ENCODE measurements at places on chromosomes 16 and 17.

- DNase-seq = no peak
Observed at GRCh38 chr17:61155590-61156237, 243.9 kb upstream of the TBX2 start.

- DNase-seq = no peak
Observed at GRCh38 chr16:17945080-17945601, 391.4 kb downstream of the NPIPA8 start.

DNA sequence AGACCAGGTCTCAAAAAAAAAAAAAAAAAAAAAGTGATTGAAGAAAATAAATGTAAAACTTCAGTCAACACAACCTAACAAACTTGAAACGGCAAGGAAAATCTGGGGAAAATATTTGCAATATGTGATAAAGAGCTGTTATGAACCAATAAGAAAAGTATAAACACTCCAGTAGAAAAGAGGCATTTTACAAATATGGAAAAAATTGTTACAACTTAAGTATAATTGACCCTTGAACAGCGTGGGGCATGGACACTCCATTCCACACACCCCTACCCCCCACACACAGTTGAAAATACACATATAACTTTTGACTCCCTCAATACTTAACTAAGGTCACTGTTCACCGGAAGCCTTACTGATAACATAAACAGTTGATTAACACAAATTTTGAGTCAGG lies 20.7 kb downstream of the MFSD11 start:
- DNase-seq = no peak

- DNase-seq = no peak
Observed at GRCh38 chr16:535446-536405, 8.2 kb downstream of the CAPN15 start.

- no peak for DNase-seq
Observed at GRCh38 chr16:78175287-78175686, 75.8 kb downstream of the WWOX start.

DNA sequence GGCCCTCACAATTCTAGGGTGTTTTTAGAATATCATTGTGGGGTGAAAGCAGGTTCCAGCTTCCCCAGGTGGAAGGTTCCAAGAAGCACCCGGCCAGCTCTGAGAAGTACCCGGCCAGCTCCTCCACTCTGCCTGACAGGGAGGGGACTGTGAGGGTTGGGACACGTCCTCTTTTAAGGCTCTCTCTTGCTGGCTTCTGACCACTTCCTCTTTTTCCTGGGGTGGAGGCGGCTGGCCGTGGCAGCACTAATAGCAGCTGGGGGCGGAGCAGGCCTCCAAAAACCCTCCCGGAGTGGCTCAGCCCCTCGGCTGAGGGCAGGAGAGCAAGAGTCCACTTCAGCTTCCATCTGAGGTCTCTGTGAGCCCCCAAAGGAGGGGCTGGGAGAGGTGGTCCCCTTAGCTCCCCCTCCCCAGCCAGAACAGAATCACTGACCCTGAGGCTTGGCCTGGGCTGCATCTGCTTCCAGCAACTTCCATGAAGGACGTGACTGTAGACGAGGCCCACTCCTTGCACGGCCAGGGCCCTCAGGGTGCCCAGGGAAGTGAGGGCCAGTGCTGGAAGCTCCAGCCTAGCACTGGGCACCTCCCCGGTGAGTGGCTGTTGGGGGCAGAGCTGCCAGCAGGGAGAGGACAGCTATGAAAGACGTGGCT lies 26.7 kb upstream of the PLCG2 start:
- DNase-seq = no peak

GRCh38 chr16:24116989-24117388 lies 139.1 kb upstream of the CACNG3 start:
- DNase-seq = no peak

DNA sequence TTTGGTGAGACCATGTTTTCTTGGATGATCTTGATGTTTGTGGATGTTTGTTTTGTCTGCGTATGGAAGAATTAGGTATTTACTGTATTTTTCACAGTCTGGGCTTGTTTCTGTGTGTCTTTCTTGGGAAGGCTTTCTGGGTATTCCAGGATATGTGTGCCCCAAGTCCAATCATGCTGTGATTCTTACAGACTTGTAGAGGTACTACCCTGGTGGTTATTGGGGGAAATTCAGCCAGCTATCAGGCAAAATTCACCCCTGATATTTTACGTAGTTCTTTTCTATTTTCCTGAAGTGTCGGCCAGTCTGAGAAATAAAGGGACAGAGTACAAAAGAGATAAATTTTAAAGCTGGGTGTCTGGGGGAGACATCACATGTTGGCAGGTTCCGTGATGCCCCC lies 33.4 kb upstream of the ARL4D start:
- DNase-seq = no peak

GRCh38 chr17:10268005-10268404 lies 69.6 kb upstream of the GAS7 start:
- DNase-seq = no peak

- DNase-seq = no peak
Observed at GRCh38 chr16:56515665-56516064, 4.2 kb downstream of the BBS2 start.

DNA sequence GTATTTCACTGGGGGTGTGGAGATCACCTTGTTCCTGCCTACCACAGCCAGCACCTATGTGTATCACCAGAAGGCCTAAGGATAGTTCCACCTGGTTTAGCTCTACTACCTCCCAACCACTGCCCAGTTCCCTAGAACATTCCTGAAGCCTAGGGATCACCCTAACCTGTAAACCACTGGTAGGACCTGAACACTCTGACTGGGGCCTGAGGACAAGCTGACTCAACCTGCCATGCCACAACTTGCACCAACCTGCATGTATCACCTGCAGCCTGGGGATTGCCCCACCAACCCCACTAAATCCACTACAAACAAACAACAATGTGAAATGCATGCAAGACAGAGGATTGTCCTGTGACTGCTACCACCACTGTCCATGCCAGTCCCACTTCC lies 128.1 kb downstream of the KIF2B start:
- DNase-seq = no peak

DNA sequence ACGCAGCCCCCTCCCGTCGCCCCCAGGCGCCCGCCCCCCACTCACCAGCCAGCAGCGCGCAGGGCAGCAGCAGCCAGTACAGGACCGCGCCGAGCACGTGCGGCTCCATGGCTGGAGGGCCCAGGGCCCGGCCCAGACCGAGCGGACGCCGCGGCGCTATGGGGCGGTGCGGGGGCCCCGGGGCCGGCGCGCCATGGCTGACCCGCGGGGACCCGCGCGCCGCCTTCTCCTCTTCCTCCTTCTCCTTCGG lies 239 bp downstream of the PIEZO1 start:
- no peak for DNase-seq

DNA sequence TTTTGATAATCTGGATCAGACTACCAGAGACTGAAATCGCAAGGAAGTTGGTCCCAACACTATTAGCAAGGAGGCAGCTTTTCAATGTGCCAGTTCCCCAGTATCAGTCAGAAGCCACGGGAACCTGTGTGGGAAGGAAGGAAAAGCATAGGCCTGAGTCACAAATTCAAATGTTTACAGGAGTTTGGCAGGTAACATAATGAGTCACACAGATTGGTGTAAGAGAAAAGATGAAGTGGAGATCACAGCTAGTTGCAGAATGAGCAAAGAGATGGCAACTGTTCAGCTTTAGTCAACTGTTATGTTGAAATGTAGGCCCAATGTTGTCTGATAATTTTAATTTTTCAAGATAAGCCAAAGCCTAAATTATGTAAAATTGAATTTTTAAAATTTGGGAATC lies 28.1 kb upstream of the ITGA2B start:
- DNase-seq = no peak

- DNase-seq = no peak
Observed at GRCh38 chr17:37339321-37339720, 36.5 kb upstream of the C17orf78 start.

DNA sequence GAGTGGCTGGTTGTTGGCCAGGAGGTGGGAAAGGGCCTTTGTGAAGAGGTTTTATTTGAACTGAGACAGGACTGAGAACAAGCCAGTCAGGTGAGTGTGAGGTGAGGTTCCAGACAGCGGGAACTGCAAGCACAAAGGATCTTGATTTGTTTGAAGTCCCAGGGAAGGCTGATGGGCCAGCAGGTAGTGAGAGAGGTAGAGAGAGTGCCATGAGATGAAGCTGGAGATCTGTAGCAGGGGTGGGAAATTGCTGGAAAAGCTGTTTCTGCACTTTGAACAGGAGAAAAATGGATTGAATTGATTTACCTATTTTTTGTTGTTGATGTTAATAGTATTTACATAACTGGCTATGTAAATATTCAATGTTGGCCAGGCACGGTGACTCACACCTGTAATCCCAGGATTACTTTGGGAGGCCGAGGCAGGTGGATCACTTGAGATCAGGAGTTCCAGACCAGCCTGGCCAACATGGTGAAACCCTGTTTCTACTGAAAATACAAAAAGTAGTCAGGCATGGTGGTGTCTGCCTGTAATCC lies 7.7 kb upstream of the DCTPP1 start:
- no peak for DNase-seq

- no peak for DNase-seq
Observed at GRCh38 chr16:69110406-69110805, 5.0 kb downstream of the HAS3 start.

GRCh38 chr17:74451557-74451956 lies 14.9 kb upstream of the CD300A start:
- no peak for DNase-seq

- DNase-seq = no peak
Observed at GRCh38 chr17:37742762-37743611, 1.9 kb downstream of the HNF1B start.

GRCh38 chr17:50059759-50060273 lies 3.9 kb downstream of the ITGA3 start:
- DNase-seq = no peak

DNA sequence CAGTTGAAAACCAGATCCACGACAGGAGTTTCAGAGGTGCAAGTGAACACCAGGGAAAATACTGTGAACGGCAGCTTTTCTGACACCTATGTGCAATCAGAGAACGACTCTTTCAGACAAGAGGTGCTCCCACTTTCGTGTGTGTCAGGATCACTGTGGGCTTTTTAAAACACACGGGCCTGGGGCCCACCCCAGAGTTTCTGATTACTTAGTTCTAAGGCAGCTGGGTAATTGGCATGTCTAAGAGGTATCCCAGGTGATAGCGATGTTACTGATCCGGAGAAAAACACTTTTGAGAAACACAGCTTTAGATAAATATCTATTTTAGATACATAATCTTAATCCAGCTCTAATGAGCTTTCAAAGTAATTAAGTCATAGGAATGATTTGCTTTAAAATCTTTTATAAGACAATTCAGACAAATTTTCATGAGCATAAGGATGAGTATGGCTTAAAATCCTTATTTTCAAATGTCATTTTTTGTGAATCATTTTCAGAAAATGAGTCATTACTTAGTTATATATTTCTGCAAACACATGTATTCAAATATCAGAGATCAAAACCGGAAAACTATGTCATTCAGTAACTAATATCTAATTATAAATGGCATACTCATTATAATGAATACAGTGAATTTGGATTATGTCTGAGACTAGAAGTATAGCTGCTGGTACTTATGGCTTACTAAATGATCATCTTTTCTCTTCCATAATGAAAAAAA lies 217.9 kb upstream of the PSMD7 start:
- no peak for DNase-seq

- DNase-seq = no peak
Observed at GRCh38 chr17:7047566-7047965, 3.7 kb upstream of the SLC16A11 start.

- no peak for DNase-seq
Observed at GRCh38 chr16:46986896-46987295, 13.4 kb upstream of the DNAJA2 start.

GRCh38 chr16:75919664-75920063 lies 193.4 kb upstream of the CPHXL start:
- no peak for DNase-seq
